NCI-H146 (cell line): ENCODE measurements at places on chromosomes 12 and 14.

GRCh38 chr12:18895540-18895939, 157.6 kb downstream of the CAPZA3 start:
- no peak for DNase-seq

DNA sequence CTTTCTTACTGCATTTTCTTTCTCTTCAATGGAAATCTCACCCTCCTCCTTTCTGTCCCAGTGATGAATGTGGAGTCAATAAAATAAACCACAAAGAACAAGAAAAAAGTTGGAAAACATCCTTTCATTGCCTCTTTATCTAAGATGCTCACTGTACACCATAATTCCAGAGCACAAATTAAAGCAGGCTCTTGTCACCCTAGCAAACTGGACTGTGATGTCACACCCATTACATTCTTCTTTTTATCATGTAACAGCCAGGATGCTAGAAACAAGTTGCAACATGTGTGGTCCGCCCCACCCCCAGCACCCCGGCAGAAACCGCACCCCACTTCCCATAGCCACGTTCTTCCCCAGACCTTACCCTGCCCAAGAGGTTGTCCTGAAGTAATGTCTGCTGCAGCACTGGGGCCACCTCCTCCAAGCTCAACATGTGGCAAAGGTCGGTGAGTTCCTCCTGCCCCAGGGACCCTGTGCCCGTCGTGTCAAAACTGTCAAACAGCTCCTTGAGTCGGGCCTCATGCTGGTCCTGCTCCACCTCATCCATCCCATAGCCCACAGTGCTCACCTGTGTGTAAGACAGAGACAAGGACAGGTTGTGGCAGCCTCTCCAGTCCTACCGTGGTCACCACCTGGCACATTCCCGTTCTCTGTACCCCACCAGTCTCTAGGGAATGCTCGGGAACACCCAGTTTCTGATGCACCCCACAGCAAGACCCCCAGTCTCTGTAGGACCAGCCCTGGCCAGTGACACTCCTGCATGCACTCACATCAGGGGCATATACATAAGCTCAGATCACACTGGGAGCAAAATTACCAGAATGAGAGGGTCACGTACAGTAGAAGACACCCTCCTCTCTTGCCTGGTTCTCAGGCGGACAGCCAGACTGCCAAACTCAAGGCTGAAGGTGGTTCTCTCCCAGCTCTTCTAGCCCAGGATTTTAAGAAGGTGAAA, 9.2 kb downstream of the NIN start:
- no peak for DNase-seq

- no peak for DNase-seq
Measured at GRCh38 chr14:105503296-105503640, 12.2 kb downstream of the TEDC1 start.

- DNase-seq, result no peak
Measured at GRCh38 chr12:84636801-84637290, 275.8 kb downstream of the SLC6A15 start.

DNA sequence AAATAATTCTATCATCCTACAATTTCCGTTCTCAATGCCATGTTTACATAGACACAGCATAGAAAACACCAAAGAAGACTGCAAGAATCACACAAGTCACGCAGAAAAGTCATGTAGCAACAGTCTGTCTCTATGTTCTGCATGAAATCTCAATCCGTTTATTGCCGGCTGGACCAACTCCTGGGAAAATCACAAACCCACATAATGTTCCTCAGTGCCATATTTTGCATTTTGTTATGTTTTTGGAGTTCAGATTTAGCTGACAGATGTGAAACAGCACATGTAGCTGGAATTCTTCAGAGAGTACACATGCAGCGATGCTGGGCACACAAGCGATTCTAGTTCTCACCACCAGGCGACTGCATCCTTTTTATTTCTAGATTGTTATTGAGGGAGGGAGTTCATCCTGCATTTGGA, 193.1 kb downstream of the APAF1 start:
- DNase-seq, result no peak

- DNase-seq, result no peak
Measured at GRCh38 chr12:3905664-3906063, 32.5 kb upstream of the PARP11 start.

- DNase-seq, result no peak
Measured at GRCh38 chr12:101076921-101077320, 133.1 kb downstream of the SLC5A8 start.

DNA sequence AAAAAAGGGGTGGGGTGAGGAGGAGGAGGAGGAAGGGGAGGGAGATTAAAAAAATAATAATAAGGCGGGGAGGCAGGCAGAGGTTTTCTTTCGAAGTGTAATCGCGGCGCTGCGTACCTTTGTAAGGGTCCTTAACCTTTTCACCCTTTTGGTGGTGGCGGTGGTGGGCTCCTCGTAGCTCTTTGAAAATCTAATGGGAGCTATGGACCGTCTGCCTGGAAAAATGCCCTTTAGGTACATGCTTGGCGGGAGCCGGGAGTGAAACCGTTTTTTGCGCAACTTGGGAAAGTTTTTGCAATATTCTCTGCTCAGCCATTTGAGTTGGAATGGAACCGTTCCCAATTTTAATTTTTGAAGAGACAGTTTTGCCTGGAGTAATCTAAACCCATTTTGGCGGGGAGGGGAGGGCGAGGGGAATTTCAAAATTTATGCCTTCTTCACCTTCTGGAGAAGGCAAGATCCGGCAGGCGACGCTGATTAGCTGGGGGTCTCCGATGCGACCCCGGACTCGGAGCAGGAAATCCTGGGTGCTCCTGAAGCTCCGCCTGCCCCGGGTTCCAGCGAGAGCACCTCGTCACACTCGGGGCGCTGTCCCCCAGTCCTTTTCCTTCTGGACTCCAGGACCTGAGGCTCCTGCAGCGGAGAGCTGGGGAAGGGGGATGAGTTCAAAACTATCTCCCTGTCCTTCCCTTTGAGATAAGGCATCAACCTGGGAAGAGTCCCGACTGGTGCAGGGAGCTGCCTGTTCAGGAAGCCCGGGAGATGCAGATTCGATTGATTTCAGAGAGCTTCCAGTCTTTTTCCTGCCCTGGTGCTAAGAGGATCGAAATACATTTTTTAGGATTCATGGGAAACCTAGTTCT, 74.6 kb upstream of the TBX5 start:
- no peak for DNase-seq

GRCh38 chr14:102086709-102086971, 204 bp downstream of the HSP90AA1 start:
- no peak for DNase-seq

DNA sequence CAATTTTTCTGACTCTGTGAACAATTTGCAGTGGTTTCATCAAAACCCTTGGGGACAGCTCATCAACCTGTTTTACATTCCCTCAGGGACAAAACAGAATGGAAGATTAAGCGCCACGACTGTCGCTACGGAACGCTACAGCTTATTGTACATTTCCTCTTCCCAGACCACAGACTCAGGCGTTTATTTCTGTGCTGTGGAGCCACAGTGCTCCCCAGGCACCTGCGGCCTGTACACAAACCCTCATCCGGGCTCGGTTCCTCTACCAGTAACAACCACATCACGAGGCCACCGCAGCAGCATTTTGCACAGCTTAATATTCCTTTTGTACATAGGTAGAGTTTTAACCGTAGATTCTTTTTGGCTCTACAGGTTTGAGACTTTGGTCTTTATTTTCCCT, 397.4 kb upstream of the OR4E1 start:
- DNase-seq, result no peak

GRCh38 chr12:118307069-118307954, 65.4 kb downstream of the TAOK3 start:
- no peak for DNase-seq

- no peak for DNase-seq
Measured at GRCh38 chr14:69553252-69553651, 21.4 kb downstream of the CCDC177 start.

- DNase-seq, result no peak
Measured at GRCh38 chr12:67433385-67434175, 164.4 kb downstream of the CAND1 start.

- DNase-seq, result no peak
Measured at GRCh38 chr12:116122628-116123027, 154.9 kb downstream of the MED13L start.

GRCh38 chr12:51229116-51229809, 9.4 kb upstream of the DAZAP2 start:
- no peak for DNase-seq

DNA sequence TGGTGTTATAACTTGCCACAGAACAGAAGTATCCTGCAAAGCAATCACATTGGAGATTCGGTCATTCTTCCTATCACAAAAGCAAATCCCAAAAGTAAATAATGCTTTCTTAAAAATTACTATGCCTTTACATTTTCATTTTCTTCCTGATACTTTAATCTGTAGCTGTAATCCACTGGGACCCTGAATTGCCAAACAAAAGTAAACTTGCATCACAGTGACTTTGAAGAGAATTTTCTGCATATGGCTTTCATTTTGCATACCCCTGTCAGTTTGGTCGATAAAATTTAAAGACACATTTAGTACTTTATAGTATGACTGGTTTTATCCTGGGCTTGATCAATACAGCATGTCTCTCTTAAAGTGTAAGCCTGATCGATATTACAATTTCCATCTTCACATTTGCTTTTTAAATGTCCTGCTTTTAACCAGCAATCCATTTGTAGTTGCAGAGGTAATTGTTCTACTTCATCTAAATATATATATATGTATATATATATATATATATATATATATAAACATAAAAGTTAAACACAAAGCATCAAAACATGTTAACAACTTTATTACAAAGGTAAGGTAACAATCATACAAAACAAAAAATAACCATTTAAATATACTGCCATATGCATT, 53.7 kb upstream of the PLEKHA5 start:
- DNase-seq, result no peak

GRCh38 chr12:113471619-113472171, at the start of gene LHX5:
TSS of gene LHX5 (minus strand) at chr12:113471871. CDS start at chr12:113471498, 373 bp downstream.
- DNase-seq, result no peak

- no peak for DNase-seq
Measured at GRCh38 chr12:87246726-87247125, 782.5 kb downstream of the C12orf50 start.

DNA sequence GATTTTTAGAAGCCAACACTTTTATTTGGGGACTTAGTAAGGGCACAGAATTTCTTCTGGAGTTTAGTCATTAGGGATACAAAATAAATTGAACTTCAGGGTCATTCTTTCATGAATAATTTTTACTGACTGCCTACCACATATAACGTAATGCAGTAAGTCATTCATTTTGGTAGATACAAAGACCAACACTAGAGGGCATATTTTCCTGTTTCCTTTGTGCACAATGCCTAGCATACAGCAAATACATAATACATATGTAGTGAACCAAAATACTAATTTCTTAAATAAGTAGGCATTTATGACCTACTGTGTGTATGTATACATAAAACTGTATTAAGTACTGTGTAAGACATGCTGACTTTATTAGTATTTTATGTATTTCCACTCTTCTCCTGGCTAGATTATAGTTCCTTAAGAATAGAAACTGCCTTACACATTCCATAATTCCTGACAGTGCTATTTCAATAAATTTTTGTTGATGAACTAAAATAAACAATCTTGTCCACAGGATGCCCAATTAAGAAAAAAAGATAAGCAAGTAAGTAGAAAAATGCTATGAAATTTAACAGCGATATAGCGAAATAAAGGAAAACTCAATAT, 47.9 kb downstream of the PPP1R12A start:
- DNase-seq, result peak; percentile 40

- no peak for DNase-seq
Measured at GRCh38 chr14:73660511-73660910, 15.7 kb downstream of the DNAL1 start.

- DNase-seq, result no peak
Measured at GRCh38 chr14:78104160-78104559, 66.0 kb upstream of the NRXN3 start.

DNA sequence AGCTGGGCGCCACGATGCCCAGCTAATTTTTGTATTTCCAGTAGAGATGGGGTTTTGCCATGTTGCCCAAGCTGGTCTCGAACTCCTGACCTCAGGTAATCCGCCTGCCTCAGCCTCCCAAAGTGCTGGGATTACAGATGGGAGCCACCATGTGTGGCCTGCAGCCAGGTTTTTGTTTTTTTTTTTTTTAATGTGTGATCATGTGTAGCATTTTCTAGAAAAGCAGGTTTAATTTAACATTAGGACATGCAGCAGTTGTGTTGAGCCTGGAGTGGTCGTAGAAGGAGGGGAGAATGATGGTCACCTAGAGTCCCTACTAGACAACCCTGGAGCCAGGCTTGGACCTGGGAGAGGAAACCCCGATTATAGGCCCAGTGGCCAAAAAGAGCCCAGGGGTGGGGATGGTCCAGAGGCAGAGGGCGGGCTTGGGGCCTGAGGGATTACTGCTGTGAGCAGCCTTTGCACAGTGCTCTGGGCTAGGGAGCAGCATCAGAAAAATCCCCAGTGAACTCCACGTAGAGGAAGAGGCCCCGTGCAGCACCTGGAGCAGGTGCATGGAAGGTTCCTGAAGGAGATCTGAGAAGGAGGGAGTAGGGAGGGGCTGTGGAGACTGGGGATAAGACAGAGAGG, 13.6 kb downstream of the DLK1 start:
- DNase-seq, result no peak

GRCh38 chr14:89721956-89722355, 232.6 kb downstream of the EFCAB11 start:
- no peak for DNase-seq

- no peak for DNase-seq
Measured at GRCh38 chr12:56993346-56993745, 13.0 kb downstream of the ZBTB39 start.

GRCh38 chr12:3753544-3754284, 805 bp upstream of the CRACR2A start:
- peak; percentile 28 for DNase-seq

- DNase-seq, result no peak
Measured at GRCh38 chr12:12028668-12029402, 41.9 kb upstream of the BCL2L14 start.

DNA sequence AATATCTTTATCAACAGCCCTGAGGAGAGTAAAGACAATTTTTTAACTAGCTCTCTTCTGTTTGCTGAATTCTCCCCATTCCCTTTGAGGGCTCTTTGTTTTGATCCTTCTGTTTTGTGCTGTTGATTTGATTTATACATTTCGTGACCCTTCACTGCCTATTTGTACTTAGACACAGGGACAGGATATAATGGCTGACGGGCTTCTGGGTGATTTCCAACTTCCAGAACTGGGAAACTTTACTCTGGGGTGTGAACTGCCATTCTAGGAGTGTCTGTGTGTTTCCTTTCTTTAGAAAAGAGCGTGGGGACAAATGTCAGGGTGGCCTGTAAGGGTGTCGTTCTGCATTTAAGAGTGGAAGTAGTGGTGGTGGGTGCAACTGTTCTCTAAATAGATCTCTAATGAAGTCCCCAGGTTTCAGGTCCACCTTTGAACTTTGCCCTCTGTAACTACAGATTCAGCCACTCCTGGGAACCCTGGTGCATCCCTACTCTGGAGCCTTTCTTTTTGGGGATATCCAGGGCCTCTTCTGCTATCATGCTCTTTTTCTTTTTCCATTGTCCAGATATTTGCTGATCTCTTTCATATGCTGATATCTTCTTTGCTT, 22.3 kb upstream of the SSPN start:
- no peak for DNase-seq

GRCh38 chr12:39804898-39805297, 185.3 kb upstream of the ABCD2 start:
- no peak for DNase-seq

DNA sequence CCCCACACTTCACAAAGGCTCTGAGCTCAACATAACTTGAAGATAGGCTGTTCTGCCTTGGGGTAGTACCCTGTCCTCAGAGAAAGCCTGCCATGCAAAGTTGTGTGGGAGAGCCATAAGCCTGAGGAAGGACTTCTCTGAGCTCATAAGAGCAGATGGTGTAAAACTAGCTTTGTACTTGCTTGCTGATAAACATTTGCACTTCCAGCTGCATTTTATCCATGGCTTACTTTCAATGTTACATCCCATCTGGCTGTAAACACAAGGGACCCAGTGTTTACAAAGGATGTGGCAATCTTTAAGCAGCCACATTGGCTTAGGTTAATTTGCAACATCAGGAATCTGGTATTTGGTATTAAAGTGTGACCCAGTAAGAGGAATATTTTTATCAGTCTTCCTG, 258.1 kb downstream of the IPO8 start:
- DNase-seq, result no peak
